H1 (cell line): ENCODE measurements at places on chromosomes 12 and 14. TPM values are rescaled to one million over a fixed set of nuclear protein-coding genes. Genes with fewer than 3 reads are reported as not detected.

The KLRD1 gene
- polyA plus RNA-seq, result under 0.01 and 0.02 TPM in 2 replicates

The IL31 gene
- polyA plus RNA-seq, result not detected in 2 replicates

The MEG3 gene
- polyA plus RNA-seq, result 0.17 and 0.49 TPM in 2 replicates

The CACNA1C gene
- polyA plus RNA-seq, result 0.97 and 1.3 TPM in 2 replicates

The KLRG1 gene
- 7.0 and 12.8 TPM in 2 replicates for polyA plus RNA-seq
